ENCODE measurements at places on chromosomes 5 and 9.

GRCh38 chr5:2921176-2921575, 169.7 kb upstream of the IRX2 start:
- no peak for DNase-seq

GRCh38 chr5:137666461-137666850, 69.4 kb downstream of the KLHL3 start:
- no peak for DNase-seq

GRCh38 chr9:130117376-130117775, 54.8 kb upstream of the NCS1 start:
- DNase-seq, result no peak

DNA sequence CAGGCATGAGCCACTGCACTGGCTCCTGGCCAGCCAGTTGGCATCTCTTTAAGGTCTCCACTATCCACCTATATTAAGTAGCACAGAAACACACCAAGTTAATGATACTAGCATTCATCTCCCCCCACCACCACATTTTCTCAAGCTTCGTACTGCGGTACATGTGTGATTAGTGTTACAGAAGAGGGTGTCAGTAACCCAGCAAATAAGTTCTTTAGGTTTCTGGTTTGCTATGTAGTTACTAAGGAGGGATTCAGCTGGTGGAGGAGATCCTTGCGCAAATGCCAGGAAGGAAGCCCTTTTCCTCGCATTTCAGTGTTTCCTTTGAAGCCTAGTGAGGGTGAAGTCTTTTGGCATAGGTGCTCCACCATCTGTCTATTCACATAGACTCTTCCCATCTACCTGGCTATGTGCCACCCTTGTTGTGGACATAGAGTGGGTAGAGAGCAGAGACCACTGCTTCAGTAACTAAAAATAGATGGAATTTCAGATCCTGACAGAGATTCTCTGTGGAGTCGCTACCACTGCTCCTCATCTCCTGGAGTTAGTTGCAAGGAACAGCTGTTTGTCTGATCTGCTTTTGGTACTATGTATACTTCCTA, 16.7 kb downstream of the UBE2D2 start:
- DNase-seq, result no peak

DNA sequence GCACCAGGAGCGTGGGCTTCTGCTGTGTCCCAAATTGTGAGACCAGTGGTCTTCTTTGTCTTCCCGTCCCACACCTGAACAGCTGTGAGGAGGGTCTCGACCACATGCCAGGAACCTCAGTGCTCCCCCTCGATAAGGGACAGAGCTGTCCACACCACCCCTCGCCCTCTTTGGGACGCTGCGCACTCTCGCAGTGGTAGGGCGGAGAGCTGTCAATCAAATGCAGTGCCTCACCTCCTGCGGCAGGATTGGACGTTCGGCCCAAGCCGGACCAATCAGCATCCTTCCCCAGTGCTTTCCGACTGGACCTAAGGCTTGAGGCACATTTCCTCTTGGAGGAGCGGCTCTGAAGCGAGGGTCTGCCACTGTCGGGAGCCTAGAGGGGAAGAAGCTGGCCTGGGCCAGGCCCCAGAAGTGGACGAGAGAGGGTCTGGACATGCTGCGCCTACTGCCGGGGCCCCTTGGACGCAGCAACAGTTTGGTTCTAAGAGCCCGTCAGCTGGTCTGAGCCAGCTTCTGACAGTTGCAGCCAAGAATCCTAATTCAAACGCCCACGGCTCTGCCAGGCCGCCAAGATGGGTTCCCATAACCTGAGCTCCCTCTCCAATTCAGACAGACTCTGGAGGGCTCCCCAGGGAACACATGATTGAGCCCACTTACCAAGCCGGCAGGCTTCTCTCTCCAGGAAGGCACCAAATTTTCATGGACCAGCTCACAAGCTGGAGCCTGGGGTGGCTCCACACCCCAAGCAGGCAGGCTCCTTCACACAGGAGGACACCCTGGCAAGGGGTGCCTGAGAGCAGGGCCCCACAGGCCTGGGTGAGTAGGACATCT, 28.1 kb upstream of the ADAMTS2 start:
- no peak for DNase-seq

DNA sequence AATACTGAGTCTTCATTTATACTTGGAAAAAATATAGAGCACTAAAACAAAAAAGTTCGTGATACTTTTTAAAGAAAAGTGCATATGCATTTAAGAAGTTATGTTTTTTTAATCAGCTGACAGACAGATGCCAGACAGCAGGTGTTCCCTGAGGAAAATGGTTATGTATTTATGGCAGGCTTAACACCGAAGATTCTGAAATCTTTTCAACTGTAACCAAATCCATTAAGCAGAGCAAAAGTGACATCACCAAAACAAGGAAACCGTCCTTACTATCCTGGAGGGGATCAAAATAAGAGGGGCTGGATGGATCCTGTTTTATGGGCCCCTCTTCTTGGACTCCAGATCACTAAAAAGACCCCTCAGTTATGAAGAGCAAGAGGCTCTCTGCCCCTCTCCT, 404.9 kb upstream of the ADAMTS16 start:
- no peak for DNase-seq

DNA sequence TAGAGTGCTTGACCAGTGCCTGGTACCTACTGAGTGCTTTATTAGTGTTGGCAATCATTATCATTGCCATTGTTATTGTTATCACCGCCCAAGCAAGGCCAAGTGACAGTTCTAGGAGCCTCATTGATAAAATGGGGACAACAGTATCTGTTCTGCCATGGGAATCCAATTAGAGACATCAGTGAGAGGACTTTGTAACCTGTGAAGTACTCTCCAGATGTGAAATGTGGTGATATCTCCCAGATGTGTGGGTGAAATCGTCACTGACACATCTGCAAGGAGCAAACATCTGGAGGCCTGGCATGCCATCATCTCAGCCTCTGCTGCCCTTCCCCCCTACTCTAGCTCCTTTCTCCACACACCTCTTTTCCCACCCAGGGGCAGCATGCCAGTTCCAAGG, 260.8 kb downstream of the PAPPA start:
- DNase-seq, result no peak

- no peak for DNase-seq
Observed at GRCh38 chr9:20664501-20664900, 19.6 kb upstream of the FOCAD start.

GRCh38 chr9:126505697-126506346, 107.9 kb upstream of the LMX1B start:
- DNase-seq, result no peak
